Stimulated activated CD4-positive, alpha-beta T cell treated with anti-CD3 and anti-CD28 coated beads, Interleukin-15, amount 100 ng/mL, for 24 hours (primary cell): ENCODE measurements at places on chromosomes 13 and 19.

DNA sequence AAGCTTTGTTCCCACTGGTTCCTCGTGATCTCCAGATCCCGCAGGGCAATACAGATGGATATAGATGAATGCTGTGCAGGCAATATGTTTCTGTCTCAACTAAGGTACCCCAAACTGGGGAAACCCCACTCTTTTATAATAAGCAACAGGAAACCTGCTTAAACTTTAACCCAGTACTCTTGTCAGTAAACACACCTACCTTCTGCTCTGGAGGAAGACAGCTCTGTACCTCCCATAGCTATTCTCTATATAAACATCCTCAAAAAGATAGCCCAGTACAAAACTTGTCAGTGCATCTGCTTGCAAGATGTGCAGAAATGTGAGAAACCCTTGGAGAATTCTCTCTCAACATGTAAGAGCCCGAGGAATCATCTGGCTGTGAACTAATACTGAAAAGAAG is 583.6 kb downstream of the OLFM4 start:
- DNase-seq = no peak

- no peak for DNase-seq
These were observed 104.3 kb upstream of the FRY start for GRCh38 chr13:31927219-31927653.

GRCh38 chr19:48946463-48947257 is 8.0 kb upstream of the BAX start:
- DNase-seq = no peak

DNA sequence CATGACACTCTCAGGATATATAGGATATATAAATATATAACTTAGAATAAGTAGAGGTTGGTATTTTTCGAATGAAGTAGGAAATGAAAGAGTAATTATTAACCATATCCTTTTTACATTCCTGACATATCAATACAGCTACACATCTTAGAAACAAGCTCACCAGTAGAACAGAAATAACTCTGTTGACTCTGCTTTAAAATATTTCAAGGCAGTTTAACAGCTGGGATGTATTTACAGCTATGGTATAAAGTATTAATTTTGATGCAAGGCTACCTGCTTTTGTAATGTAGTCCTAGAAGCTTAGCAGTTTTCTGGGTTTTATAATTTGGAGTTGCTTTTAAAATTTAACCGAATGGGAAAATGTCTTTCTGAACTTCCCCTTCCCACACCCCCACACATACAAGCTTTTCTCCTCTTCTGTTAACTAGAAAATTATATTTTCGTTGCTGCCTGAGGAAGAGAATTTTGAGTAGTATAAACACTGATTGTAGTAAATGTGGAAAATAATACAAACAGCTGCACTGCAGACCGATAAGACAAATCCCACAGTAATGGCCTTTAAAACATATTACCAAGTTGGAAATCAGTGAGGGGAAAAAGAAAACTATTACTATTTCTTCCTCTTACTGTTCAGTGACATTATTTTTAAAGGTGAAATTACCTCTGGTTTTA is 147.7 kb downstream of the GGACT start:
- no peak for DNase-seq

- DNase-seq = no peak
These were observed 14.6 kb downstream of the ADGRE5 start for GRCh38 chr19:14395710-14396336.

DNA sequence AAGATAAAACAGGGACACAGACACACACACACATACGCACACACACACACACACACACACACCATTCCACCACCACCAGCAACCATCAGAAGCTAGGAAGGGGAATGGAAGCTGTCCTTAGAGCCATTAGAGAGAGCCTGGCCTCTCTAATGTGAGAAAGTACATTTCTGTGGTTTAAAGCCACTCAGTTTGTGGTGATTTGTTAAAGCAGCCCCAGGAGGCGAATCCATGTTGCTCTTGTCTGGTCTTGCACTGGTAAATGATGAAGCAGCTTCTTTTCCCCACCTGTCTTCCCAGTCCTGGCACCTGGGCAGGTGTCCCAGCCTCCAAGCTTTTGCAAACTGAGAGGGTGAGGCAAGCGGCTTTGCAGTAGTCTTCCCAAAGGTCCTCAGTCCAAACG is 118.9 kb upstream of the KL start:
- DNase-seq = no peak

DNA sequence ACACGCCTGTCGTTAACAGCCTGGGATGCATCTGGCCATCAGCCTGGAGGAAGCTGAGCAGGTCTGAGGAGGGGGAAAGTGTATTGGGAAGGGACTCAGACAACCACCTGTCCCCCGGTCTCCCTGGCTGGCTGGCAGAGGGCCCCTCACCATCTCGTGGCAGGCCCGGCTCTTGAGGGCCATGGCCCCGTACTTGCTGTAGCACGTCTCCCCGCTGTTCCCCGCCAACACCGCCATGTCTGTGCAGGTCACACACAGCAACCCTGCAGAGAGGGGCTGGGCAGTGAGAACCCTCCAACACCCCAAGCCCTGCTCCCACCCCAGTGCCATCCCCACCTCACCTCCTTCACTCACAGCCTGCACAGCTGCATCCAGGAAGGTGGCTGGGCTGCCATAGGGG is 4.0 kb downstream of the TRMT1 start:
- DNase-seq = no peak

GRCh38 chr13:34345258-34345965 is 527.5 kb downstream of the RFC3 start:
- DNase-seq = no peak

DNA sequence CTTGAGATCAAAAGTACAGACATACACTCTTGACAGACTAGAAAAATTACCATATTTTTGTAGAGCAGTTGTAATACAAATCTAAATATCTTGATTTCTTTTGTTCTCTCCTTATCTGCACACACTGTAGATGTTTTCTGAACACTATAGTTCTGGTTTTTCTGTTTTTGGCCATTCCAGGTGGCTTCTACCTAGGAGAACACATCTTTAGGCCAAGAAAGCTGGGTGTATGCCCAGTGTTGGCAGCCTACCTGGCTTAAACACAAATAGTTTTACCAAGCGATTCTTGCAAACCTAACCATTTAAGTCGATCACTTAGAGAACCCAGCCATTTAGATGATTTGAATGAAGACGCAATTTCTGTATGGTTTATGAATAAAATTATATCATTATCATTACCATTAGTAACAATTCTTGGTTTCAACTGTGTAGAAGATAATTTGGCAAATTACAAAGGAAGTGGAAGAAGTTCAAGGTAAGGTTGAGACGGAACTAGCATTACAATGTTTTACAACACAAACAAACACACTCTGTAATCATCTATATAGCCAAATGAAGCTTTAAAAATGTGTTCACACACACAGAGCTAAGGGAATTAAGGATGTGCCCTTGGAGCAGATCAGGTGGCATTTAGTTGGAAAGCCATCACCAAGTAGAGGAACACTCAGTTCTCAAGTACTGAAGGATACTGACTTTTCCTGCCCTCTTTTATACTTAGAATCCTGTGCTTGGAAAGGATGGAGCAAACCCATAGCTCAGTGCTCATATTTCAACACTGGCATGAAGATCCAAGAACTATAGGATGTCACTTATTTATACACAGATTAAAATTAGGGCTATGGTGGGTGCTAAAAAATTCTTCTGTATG is 36.2 kb downstream of the ERCC5 start:
- no peak for DNase-seq

DNA sequence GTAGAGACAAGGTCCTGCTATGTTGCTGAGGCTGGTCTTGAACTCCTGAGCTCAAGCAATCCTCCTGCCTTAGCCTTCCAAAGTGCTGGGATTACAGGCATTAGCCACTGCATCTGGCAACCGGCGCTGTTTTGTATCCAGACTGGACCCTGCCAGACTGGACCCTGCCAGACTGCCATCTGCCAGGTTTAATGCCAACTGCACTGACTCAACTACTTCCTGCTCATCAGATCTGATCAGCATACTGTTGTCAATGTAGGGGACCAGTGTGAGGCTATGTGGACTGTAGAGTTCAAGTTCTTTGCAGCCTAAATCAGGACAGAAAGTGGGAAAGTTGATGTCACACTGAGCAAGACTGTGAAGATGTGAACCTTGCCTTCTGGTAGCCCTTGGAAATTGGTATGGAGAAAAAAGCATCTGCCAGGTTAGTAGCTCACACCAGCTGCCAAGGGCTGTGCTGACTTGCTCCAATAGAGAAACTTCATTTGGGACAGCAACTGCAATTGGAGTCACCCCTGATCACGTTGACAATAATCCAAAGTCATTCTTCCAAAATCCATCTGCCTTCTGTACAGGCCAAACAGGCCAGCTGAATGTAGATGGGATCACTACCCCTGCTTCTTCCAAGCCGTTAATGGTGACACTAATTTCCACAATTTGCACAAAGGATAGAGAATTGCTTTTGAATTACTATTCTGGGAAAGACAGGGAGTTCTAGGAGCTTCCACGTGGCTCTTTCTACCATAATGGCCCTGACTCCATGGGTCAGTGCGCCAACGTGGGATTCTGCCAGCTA is 36.8 kb upstream of the ATP1A3 start:
- no peak for DNase-seq

DNA sequence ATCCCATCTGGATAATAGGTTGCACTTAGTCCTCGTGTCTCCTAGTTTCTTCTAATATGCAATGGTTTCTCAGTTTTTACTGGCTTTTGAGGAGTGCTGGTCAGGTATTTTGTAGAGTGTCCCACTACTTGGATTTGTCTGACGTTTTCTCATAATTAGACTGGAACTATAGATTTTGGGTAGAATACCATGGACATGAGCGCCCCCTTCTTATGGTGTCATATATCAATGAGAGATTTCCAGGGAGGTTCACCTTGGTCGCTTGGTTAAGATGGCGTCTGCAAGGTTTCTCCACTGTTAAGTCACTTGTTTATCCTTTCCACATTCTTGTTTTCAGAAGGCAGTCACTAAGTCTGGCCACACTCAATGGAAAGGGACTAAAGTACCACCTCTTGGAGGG is 6.7 kb downstream of the SOHLH2 start:
- no peak for DNase-seq

GRCh38 chr13:23383151-23383550 is 50.4 kb downstream of the SACS start:
- DNase-seq = no peak

GRCh38 chr19:10207026-10207425 is 12.3 kb upstream of the DNMT1 start:
- no peak for DNase-seq

GRCh38 chr13:113125506-113126264 is 3.1 kb downstream of the F10 start:
- DNase-seq = no peak

GRCh38 chr13:38685974-38686576 is 802 bp upstream of the FREM2 start:
- DNase-seq = no peak

- no peak for DNase-seq
These were observed 13.8 kb upstream of the ZNF724 start for GRCh38 chr19:23263870-23264590.

GRCh38 chr13:67374391-67374790 is 144.3 kb upstream of the PCDH9 start:
- no peak for DNase-seq

DNA sequence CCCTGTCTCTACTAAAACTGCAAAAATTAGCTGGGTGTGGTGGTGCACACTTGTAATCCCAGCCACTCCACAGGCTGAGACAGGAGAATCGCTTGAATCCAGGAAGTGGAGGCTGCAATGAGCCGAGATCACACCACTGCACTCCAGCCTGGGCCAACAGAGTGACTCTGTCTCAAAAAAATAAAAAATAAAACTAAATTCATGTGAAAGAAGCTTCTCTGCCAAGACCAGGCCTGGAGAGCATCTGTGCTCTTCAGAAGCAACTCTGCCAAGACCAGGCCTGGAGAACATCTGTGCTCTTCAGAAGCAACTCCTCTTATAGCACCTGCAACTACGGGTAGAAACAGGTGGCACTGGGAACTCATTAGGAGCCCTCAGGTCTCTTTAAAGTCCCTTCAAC is 37.7 kb downstream of the CRYL1 start:
- no peak for DNase-seq

DNA sequence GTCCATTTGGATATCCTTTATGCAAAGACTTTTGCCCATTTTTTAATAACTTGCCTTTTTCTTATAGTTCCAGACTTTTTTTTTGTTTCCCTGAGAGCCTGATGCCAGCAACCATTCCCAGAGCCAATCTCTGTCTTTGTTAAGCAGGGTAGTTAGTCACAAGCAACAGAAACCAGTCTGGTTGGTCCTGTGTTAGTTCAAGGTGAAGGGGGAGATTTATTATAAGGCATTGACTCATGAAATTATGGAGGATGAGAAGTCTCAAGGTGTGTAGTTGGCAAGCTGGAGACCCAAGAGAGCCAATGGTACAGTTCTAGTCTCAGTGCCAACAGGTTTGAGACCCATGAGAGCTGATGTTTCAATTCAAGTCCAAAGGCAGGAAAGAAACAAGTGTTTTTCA is 33.0 kb downstream of the GPR12 start:
- no peak for DNase-seq

- DNase-seq = no peak
These were observed 765.2 kb upstream of the GPC6 start for GRCh38 chr13:92461402-92461801.

GRCh38 chr19:45901912-45902650 is at the start of gene MYPOP:
TSS of gene MYPOP (minus strand) at chr19:45902613. CDS start at chr19:45901773, 840 bp downstream.
- no peak for DNase-seq

GRCh38 chr19:47471733-47472457 is at the start of gene SLC8A2:
TSS of gene SLC8A2 (minus strand) at chr19:47471893. CDS start at chr19:47466403, 5,490 bp downstream.
- DNase-seq = peak; percentile 66

DNA sequence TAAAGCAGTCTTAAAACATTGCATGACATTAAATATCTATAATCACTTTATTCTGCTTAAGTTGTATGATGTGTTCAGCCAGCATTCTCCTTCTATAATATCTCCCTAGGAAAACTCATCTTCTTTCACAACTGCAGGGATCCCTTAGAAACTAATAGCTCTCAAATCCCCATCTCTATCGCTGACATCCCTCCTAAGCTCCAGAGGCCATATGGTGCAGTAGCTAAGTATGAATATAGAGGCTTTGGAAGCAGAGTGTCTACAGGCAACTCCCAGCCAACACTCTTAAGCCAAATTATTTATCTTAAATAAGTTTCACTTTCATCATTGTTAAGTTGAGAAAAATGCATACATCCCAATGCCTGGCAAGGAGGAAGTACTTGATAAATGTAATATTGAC is 349.5 kb upstream of the MIR17HG start:
- no peak for DNase-seq

GRCh38 chr13:40777166-40777808 is 6.3 kb upstream of the MRPS31 start:
- peak; percentile 51 for DNase-seq
